Right forelimb (tissue), 1 donor: ENCODE measurements at places on chromosomes 1 and 21.

DNA sequence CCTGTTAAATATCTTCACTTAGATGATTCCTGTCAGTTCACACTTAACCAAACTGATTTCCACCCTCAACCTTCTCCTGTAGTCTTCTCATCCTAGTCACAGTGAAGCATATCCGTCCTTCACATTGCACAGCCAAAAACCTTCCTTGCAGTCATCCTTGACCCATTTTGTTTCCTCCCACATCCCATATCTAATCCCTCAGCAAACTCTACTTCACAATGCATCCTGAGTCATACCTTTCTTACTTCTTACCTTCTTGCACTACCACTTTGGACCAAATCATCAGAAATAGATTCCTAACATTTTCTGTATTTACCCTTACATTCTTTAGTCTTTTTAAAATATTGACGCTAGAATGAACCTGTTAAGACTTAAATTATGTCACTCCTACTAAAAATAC, 86.9 kb downstream of the OLFML2B start:
- no peak for DNase-seq

GRCh38 chr1:29121936-29122681, 1.6 kb downstream of the TMEM200B start:
- peak; percentile 78 for DNase-seq

- DNase-seq = no peak
Measured at GRCh38 chr1:85278853-85279314, 2.5 kb upstream of the BCL10 start.

DNA sequence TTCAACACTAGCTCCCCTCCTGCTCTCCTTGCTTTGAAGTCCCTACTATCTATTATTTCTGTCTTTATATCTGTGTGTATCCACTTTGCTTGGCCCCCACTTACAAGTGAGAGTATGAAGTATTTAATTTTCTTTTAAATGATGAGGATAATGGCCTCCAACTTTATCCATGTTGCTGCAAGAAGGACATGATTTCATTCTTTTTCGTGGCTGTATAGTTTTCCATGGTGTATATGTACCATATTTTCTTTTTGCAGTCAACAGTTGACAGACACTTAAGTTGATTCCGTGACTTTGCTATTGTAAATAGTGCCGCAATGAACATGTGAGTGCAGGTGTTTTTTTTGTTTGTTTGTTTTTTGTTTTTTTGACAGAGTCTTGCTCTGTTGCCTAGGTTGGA, 365.6 kb downstream of the ZP4 start:
- no peak for DNase-seq

DNA sequence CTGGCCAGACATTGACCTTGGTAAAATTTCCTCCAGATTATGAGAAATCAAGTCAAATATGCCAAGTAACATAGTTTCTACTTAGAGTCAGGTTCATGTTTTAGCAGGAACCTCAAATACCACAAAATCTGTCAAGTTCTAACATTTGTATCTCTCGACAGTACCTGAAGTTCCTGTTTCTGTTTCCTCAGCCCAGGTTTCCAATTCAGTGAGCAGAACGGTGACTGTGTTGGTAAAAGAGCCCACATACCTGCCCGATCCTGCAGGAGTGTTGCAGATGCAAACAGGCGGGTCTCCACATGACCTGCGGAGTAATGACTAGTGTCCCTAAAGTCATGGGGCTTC, 57.9 kb upstream of the LGALS8 start:
- no peak for DNase-seq

DNA sequence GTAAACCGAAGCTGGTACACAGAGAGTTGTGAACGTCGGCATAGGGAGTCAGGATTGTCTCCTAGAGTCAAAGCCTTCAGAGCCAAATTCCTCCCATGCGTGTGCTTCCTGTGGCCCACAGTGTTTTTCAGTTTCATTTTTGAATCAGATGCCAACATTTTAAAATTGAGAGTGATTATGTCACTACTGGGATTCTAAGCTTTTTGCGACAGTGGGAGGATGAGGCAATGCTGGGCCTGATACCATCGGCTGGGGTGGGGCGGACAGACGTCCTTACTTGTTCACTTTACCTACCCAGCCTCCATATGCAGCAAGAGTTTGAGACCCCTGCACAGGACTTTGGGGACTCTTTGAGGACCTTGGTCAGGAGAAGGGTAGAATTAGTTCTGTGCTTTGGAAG, 1.3 kb upstream of the KLHDC7A start:
- DNase-seq = no peak

GRCh38 chr1:78072216-78072615, 26.4 kb downstream of the GIPC2 start:
- DNase-seq = no peak

DNA sequence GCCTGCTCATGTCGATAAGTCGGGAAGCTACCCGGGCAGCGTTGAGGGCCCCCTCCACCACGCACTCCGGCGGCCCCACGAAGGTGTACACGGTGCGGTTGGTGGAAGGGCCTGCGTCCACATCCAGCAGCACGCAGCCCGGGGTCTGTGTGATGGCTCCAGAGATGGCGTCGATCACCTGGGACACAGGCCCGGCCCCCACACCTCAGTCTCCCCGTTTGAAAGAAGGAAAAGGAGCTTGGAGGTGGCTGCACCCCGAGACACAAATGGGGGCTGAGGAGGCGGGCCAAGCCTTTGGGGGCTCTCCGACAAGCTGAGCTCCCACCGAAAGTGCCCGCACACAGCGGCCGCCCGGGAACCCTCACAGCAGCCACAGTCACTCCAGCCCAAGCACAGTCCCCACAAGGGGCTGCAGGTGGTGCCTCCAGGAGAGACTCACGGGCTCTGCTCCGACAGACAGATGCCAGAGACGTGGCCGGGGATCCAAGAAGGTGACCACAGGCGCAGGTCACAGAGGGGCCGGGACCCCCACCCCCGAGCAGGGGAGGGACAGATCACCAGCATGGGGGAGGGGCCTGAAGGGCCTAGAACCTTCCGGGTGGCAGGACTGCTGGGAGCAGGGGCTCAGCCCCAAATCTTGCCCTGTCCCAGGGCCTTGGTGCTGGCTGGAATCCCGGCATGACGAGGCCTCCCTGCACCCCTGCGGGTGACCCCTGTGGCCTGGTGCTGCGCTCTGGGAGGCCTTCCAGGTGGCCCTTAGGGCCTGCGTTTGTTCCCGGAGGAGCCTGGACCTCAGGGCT, 1.0 kb downstream of the FTCD start:
- peak; percentile 39 for DNase-seq
